ENCODE measurements at places on chromosomes 1 and 21. TPM values are rescaled to one million over a fixed set of nuclear protein-coding genes. Genes with fewer than 3 reads are reported as not detected.

The PRUNE1 gene
- 26.0 TPM for total RNA-seq

The CFAP74 gene
- total RNA-seq, result 0.23 TPM

The MROH9 gene
- not detected for total RNA-seq

The TMEM63A gene
- total RNA-seq, result 70.2 TPM

The KLHDC7A gene
- total RNA-seq, result 8.1 TPM

The TRIM63 gene
- total RNA-seq, result 9.4 TPM

The CLCA1 gene
- not detected for total RNA-seq

The OR2L8 gene
- total RNA-seq, result not detected

The DAB1 gene
- total RNA-seq, result 2.8 TPM

The GNAI3 gene
- 8.3 TPM for total RNA-seq

The AIRE gene
- 0.70 TPM for total RNA-seq

The GJC2 gene
- total RNA-seq, result 2.0 TPM

The HYI gene
- total RNA-seq, result 78.1 TPM

The AMIGO1 gene
- total RNA-seq, result 7.6 TPM

The CA6 gene
- total RNA-seq, result not detected

The HSD3B1 gene
- not detected for total RNA-seq
